ENCODE measurements at places on chromosomes 1 and 21. TPM values are rescaled to one million over a fixed set of nuclear protein-coding genes. Genes with fewer than 3 reads are reported as not detected.

LYPD8 gene
- total RNA-seq: not detected

TP53BP2 gene
- 44.2 TPM for total RNA-seq

ZNF683 gene
- total RNA-seq: 0.51 TPM

OR6K3 gene
- not detected for total RNA-seq

S100A9 gene
- total RNA-seq: 2,269 TPM

RGS7 gene
- total RNA-seq: not detected

TMEM125 gene
- total RNA-seq: not detected

UBE2U gene
- not detected for total RNA-seq

CNR2 gene
- 0.24 TPM for total RNA-seq

- DNase-seq: no peak
These were observed 39.6 kb downstream of the SDC3 start for GRCh38 chr1:30868833-30869435.

DNA sequence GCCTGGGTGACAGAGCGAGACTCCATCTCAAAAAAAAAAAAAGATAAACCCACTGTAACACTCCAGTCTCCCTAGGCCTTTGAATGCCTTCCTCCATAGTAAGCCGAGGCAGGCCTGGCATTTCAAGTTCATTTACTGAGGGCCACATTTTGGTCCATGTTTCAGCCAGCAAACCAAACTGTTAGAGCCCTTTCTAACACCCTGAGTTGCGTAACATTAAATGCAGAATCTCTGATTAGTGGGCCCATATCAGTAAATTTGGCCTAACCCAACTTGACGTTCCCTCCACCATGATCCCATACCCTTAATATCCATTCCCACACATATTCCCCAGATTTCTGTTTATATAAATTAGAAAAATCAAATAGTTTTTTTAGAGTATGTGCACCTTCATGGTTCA is 12.4 kb downstream of the MPZL1 start:
- DNase-seq: no peak

GRCh38 chr21:46347203-46347550 is 23.2 kb downstream of the PCNT start:
- DNase-seq: no peak

DNA sequence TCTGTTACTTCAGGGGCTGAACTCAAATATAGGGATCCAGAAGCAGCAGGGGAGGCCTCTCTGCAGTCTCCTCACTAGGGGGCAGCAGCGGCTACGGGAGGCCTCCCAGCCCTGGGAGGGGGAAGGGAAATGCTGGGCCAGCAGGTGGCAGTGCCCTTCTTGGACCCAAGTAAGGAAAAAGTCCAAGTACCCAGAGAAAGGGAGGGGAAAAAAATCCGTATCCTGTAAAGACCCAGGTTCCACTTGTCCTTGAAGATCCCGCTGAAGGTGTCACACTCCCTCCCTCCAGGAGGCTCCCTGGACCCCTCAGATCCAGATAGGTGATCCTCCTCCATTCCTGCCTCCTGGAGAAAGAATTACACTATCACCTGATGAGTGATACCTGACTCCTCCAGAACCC is 14.1 kb upstream of the NUAK2 start:
- DNase-seq: peak; percentile 73

DNA sequence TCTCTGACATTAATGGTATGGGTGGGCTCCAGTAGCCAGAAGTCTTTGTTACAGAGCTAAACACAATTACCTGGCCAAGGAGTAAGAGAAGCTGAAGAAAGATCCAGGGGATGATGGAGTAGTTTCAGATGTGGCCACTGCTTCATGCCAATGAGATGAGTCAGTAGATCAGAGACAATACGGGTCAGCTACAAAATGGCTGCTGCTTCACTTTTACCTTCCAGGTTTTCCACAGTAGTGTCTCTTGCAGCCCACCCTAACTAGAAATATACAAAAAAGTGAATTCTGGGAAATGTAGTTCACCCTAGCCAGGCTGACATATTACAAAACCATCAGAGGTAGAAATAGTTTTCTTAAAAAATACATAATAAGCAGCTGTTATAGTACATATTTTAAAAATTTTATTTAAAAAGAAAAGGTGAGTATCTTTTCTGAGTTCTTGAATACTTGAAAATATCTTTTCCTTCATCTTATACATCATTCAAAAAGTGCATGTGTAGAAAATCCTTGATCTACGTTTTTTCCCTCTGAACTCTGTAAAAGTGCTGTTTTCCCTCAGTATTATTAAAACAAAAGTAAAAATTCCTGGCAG is 36.1 kb downstream of the LRIF1 start:
- DNase-seq: no peak

DNA sequence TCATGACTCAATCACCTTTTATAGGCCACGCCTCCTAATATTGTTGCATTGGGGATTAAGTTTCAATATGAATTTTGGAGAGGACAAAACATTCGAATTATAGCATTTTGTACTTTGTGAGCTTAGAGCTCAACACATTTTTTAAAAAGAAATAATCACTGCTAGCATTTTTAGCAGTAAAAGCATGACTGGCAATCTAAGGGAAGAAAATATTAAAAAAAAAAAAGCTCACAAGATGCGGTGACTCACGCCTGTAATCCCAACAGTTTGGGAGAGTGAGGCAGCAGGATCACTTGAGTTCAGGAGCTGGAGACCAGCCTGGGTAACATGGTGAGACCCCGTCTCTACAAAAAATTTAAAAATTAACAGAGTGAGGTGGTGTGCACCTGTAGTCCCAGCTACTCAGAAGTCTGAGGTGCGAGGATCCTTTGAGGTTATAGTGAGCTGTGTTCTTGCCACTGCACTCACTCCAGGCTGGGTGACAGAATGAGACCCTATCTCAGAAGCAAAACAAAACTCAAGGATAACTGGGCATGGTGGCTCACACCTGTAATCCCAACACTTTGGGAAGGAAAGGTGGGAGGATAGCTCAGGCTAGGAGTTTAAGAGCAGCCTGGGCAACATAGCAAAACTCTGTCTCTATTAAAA is 28.8 kb upstream of the DIPK1A start:
- no peak for DNase-seq

DNA sequence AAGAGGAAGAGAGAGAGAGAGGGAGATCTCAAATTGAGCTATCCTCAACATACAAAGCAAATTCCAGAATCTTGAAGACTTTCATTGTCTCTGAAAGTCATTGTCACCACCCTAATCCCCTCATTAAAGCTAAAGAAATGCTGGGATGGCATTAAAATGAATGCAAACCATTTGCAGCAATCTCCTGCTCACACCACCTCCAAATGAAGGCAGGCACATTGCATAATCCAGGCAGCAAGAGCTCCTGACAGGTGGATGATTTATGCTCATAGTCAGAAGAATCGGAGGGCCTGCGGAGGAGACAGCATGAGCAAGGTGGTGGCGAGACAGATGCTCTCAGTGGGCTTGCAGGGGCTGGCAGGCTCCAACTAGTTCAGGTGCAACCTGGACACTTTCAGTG is 90.2 kb downstream of the ESRRG start:
- DNase-seq: no peak

DNA sequence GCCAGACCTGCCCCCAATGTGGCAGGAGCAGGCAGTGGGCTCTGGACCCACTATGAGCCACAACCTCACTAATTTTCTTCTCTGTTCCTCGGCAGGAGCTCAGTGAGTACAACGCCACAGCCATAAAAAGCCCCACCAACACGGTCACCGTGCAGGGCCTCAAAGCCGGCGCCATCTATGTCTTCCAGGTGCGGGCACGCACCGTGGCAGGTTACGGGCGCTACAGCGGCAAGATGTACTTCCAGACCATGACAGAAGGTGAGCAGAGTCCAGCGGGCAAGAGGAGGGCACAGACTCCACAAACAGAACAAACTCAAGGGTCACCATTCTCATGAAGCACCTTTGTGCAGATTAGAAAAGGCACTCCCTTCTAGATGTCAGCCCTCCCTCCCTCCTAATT is 79.9 kb downstream of the LACTBL1 start:
- no peak for DNase-seq

DNA sequence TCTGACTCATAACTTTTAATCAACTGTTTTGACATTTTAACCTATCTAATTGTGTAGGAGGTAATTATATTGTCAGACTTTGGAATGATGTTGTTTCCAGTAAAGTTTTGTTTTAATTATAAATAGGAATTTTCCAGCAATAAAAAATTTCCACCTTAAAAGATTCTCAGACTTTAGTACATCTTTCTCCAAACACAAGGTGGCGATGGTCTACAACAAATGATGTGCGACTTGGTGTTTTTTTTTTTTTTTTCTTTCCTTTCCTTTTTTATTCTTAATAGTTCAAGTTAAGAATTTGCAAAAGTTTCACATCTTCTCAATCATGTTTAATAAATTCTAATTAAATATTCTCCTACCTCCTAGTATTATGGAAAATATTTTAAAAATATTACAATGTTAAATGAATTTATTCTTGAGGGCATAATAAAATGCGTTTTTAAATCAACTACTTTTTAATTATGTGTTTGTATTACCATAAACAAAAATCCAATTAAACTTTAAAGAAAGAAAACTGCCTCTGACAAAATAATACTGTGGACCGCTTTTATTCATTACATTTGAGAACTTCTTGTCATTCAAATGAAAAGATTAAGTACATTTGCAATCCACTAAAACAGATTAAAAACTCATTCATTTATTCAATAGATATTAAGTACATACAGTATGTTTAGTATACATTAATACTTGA is 4.4 kb upstream of the ADAMTS1 start:
- no peak for DNase-seq

GRCh38 chr1:176595217-176595616 is 132.2 kb downstream of the PAPPA2 start:
- no peak for DNase-seq

- DNase-seq: no peak
These were observed 8.1 kb downstream of the PSRC1 start for GRCh38 chr1:109274533-109275476.

DNA sequence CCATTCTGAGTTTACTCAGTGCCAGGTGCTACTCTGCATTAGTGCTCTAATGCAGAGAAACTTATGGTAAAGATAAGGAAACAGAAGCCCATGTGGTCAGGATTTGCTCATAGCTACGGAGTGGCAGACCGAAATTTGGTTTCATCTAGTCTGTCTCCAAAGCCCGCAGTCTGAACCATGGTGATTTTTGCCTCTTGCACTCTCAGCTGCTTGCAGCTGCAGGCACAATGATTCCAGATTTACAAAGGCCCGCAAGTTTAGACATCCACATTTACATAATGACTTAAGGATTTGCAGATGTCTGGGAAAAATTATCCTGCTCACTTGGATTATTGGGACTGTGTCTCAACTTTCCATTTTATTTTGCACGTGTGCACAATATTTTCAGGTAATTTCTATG is 161.3 kb upstream of the KCNJ6 start:
- no peak for DNase-seq

- DNase-seq: no peak
These were observed 90.1 kb downstream of the PLXNA2 start for GRCh38 chr1:208154040-208154439.

DNA sequence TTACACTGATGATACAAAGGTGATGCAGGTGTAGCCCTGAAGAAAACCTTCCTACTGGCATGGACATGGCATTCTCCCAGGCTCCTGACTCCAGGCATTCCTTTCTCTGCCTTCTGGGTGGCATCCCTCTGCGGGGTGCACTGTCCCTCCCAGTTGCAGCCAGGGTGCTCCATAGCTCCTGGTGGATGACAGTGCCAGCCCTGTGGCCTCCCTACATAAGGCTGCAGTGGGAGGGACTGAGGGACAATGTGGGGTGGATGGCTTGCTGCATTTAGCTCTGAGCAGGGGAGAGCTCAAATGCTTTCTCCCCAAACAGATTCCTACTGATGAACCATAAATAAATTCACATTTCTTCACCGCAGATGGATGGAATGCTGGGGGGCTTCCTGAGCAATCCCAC is 97.0 kb upstream of the GJB5 start:
- no peak for DNase-seq

GRCh38 chr1:30147188-30147587 is 576.2 kb downstream of the MATN1 start:
- DNase-seq: no peak

- no peak for DNase-seq
These were observed 25.7 kb downstream of the KCNK1 start for GRCh38 chr1:233639611-233640010.

- no peak for DNase-seq
These were observed 72.5 kb downstream of the ENAH start for GRCh38 chr1:225580238-225581099.

DNA sequence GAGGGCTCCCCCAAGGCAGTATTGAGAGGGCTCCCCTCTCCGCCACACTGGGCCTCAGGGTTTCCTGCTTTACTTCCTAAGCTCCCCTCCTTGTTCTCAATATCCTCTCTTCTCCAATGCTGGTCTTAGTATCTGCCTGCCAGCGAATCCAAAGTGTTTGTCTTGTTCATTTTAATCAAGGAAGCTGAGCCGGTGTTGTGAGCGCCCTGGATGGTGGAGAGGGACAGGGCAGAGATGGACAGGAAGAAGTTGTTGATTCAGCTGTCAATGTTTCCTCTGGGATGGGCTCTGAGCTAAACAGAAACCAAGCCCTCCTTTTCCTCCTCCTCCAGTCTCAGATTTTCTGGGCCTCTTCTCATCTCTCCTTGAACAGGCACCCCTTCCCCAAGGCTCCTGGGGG is 5.4 kb downstream of the OLFML3 start:
- no peak for DNase-seq

- no peak for DNase-seq
These were observed 28.9 kb upstream of the VAV3 start for GRCh38 chr1:107993920-107994319.

DNA sequence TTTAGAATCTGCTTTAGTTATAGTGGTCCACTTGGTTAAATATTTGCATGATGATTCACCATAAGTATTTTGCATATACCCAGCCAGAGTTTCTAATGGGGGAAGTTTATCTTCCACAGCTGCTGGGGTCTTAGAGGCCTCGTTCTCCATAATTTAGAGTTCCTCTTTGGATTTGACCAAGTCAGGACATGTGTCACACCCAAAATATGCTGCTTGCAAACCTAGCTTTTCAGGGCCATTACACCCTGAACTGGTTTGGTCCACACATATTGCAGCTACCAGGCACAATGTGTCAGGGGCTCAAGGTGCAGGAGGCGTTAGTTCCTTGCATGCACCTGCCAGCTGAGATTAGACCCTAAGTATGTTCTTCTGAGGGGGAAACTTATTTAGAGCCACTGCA is 17.1 kb upstream of the FMO4 start:
- no peak for DNase-seq

GRCh38 chr1:62128745-62129144 is 65.9 kb upstream of the L1TD1 start:
- no peak for DNase-seq

DNA sequence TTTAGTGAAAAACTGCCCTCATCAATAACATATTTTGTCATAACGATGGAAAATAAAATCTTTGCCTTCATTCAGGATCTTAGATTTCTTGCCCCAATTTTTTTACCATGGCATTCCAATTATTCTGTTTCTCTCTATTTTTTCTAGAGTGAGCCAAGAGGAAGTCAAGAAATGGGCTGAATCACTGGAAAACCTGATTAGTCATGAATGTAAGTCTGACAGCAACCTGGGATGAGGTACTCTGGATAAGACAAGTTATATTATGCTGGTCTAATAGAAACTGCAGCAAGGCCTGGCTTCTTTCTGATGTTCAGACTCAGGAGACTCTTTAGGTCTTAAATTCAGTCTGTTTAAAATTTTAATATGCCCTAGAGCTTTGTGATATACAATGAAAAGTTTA is 3.5 kb downstream of the RGS4 start:
- DNase-seq: no peak

Measured in naive thymus-derived CD4-positive, alpha-beta T cell (primary cell).